Activated CD4-positive, alpha-beta T cell treated with anti-CD3 and anti-CD28 coated beads, Interleukin-10, Interleukin-2, amounts not matched to agents 100 ng/mL and 50 ng/mL, durations not matched to agents 16 hours and 8 hours (primary cell): ENCODE measurements at places on chromosomes 7 and 10.

GRCh38 chr7:74656837-74657691, 454 bp upstream of the GTF2I start:
- DNase-seq = peak; percentile 99

DNA sequence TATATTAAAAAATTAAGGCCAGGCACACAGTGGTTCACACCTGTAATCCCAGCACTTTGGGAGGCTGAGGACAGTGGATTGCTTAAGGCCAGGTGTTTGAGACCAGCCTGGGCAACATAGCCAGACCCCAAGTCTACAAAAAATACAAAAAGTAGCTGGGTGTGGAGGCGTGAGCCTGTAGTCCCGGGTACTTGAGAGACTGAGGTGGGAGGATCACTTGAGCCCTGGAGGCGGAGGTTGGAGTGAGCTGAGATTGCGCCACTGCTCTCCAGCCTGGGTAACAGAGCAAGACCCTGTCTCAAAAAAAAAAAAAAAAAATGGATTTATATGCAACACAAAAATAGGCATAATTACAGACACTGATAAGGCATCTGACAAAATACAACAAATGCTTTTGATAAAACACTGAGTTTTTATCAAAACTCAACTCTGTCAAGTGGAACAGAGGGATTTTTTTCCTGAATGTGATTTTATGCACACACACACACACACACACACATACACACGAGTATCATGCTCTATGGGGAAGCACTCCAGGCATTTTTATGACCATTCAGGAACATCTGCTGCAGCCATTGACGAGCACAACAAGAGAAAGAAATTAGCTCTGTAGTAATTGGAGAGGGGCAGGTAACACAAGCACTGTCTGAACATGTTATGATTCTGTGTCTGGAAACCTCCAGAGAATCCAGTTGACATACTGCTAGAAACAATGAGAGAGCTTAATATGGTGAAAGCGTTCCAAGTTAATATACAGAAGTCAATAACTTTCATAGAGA, 193.1 kb downstream of the WDR37 start:
- no peak for DNase-seq

GRCh38 chr7:103130901-103131624, 17.8 kb downstream of the NAPEPLD start:
- DNase-seq = no peak

DNA sequence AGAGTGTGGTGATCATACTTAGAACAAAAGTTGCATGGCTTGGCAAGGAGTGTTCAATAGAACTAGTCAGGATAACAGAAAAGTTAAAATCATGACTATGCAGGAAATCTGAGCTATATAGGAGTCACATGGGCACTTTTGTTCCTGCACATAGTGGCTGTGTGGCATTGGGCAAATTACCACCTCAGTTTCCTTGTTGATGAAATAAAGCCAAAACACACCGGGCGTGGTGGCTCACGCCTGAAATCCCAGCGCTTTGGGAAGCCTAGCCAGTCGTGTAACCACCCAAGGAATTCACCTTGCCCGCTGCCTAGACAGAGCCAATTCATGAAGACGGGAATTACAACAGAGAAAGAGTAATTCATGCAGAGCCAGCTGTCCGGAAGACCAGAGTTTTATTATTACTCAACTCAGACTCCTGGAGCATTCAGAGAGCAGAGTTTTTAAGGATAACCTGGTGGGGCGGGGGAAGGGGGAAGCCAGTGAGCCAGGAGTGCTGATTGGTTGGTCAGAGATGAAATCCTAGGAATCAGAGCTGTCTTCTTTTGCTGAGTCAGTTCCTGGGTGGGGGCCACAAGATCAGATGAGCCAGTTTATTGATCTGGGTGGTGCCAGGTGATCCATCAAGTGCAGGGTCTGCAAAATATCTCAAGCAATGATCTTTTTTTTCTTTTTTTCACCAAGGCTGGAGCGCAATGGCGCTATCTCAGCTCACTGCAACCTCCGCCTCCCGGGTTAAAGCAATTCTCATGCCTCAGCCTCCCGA, 6.4 kb upstream of the MKRN1 start:
- DNase-seq = peak; percentile 21

- no peak for DNase-seq
Measured at GRCh38 chr10:29322918-29323317, 34.0 kb downstream of the LYZL1 start.
